Upper lobe of left lung (tissue), 6 donors: ENCODE measurements at places on chromosomes 16 and 17. TPM values are rescaled to one million over a fixed set of nuclear protein-coding genes. Genes with fewer than 3 reads are reported as not detected.

The CFAP97D1 gene
- not detected for total RNA-seq

GRCh38 chr17:57114085-57114673, 29.1 kb downstream of the AKAP1 start:
- H3K27me3 ChIP-seq = no peaks in the 10 kb centered on the region
- peak; percentile 44 for DNase-seq
- no peak overlapping the region for H3K27ac ChIP-seq
- H3K36me3 ChIP-seq = peaks cover 68% of the 10 kb centered on the region
- H3K4me1 ChIP-seq = peaks cover 6% of the 10 kb centered on the region
- no peak overlapping the region for H3K4me3 ChIP-seq

The SHISA9 gene
- total RNA-seq = 0.13 TPM

DNA sequence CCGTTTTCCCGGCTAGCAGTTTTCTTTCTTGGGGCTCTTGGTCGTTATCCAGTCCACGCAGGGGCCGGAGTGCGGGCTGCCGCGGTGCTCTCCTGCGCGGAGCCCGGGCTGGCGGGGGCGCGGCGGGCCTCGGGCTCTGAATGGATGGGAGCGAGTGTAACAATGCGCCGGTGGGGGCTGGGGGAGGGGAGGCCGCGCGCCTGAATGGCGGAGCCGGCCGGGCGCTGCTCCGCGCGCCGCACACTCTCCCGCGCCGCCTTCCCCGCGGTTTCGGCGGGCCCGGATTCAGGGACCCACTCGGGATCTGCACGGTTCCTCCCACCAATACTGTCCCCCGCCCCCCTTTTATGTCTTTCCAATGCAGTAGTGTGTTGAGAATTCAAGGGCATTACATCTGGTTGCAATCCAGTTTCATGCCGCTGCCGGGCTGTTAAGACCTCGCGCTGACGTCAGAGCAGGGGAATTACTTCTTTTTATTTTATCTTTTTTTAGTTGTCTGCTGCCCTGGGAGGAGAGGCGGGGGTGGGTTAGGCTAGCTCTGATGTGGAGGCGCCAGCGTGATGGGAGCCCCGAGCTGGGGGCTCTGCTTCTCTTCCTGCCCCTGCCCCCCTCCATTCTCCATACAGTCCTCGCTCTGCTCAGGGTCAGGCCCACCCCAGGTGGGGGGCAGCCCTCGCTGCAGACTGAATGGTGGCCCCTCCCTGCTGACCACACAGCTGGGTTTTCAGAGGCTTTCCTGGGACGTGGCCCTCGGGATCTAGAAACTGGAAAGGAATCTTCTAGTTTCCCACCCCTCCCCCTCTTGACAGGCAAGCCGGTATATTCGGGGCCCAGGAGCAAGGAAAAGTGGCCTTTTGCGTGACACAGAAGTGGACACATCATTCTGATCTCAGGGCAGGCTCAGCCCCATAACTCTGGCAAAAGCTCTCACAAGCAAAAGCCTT, 1.8 kb downstream of the RAI1 start:
- DNase-seq = peak; percentile 95
- peak overlapping the region; percentile 90 for H3K27ac ChIP-seq
- H3K4me1 ChIP-seq = peaks cover 43% of the 10 kb centered on the region
- H3K27me3 ChIP-seq = no peaks in the 10 kb centered on the region
- no peaks in the 10 kb centered on the region for H3K36me3 ChIP-seq
- peak overlapping the region; percentile 96 for H3K4me3 ChIP-seq

DNA sequence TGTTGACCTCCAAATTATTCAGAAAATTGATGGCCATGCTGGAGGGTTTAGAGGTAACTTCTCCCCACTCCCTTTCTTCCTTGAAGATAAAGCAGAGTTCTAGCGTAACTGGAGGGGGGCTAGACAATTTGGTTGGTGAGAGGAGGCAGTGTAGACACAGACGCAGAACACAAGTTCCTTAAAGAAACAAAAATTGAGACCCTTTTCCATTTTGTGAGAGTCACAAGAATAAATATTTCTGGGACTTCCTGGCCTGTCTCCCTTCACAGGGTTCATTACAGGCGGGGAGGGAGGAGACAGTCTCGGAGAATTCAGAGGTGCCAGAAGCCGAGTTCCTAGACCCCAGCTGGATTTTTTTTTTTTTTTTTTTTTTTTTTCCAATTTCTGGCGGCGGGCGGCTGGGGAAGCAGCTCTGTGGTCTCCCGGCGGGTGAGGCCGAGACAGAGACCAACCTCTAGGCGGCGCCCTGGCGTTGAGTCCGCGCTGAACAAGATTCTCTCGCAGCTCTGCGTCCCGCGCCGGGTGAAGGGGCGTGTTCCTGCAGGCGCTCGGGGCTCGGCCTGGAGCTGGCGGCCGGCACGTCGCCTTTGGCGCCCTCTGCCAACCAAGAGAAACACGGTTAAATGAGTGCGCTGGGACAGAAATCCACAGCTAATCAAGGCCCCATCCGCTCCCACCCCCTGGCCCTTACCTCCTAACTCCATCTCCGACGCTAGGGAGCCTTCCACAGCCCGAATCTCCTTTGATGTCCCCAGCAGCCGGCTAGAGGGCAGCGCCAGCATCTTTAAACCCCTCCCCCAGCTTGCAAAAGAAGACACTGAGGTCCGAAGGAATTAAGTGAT, 10.2 kb upstream of the HOXB9 start:
- peaks cover 76% of the 10 kb centered on the region for H3K27me3 ChIP-seq
- DNase-seq = peak; percentile 44
- H3K36me3 ChIP-seq = no peaks in the 10 kb centered on the region
- H3K4me1 ChIP-seq = peaks cover 3% of the 10 kb centered on the region
- no peak overlapping the region for H3K27ac ChIP-seq

DNA sequence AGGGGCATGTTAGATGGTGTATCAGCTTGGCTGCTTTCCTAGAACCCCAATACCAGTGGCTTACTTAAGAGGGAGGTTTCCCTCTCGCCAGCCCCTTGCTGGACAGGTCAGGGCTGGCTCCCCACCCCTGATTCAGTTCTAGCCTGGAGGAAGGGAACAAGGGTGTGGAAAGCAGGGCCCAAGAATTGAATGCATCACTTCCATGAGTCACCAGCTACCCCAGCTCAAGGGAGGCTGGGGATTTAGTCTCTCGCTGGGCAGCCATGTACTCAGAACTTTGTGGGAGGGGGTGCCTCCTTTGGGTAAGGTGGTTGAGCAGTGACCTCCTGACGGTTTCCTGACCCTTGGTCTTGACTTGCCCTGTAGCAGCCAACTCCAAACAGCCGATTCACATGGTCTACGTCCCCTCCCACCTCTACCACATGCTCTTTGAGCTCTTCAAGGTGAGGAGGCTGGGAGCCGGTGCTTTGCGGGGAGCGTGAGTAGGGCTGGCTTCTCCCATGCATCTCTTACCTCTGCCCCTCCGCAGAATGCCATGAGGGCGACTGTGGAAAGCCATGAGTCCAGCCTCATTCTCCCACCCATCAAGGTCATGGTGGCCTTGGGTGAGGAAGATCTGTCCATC, 12.8 kb downstream of the PDK2 start:
- no peak for DNase-seq
- no peak overlapping the region for H3K4me3 ChIP-seq
- peaks cover 9% of the 10 kb centered on the region for H3K36me3 ChIP-seq
- H3K4me1 ChIP-seq = peaks cover 21% of the 10 kb centered on the region
- H3K27me3 ChIP-seq = no peaks in the 10 kb centered on the region

DNA sequence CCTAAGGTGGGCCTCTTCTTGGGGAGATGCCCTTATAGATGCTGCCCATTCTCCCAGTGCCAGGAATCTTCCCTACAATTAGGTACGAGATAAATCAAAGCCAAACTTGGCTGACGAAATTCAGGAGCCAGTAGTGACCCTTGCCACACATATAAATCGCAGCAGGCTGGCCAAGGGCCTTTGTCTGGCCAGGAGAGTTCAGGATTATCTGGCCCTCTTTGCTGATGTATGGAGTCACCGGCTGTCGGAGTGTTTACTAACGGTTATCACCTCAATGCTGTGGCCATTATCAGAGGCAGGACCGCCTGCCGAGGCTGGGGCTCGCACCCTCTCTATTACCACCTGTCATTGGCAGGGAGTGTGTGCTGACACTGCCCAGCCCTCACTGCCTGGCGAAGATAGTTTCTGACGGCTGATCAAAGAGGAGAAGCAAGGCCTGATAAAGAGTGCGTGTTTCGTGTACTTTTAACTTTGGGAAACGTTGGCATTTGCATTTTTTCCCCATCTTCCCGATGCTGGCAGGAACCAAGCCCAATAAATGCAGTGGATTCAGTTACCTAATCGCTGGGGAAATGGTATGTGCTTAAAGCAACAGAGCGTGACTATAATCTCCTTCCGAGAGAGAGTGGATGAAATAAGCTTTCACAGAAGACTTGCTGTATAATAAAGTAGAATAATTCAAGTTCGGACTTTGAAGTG, 32.8 kb upstream of the TBX2 start:
- no peak for DNase-seq
- no peaks in the 10 kb centered on the region for H3K4me1 ChIP-seq
- no peaks in the 10 kb centered on the region for H3K36me3 ChIP-seq
- no peak overlapping the region for H3K4me3 ChIP-seq
- no peaks in the 10 kb centered on the region for H3K27me3 ChIP-seq
- H3K27ac ChIP-seq = no peak overlapping the region

The RHBDL3 gene
- not detected for total RNA-seq

DNA sequence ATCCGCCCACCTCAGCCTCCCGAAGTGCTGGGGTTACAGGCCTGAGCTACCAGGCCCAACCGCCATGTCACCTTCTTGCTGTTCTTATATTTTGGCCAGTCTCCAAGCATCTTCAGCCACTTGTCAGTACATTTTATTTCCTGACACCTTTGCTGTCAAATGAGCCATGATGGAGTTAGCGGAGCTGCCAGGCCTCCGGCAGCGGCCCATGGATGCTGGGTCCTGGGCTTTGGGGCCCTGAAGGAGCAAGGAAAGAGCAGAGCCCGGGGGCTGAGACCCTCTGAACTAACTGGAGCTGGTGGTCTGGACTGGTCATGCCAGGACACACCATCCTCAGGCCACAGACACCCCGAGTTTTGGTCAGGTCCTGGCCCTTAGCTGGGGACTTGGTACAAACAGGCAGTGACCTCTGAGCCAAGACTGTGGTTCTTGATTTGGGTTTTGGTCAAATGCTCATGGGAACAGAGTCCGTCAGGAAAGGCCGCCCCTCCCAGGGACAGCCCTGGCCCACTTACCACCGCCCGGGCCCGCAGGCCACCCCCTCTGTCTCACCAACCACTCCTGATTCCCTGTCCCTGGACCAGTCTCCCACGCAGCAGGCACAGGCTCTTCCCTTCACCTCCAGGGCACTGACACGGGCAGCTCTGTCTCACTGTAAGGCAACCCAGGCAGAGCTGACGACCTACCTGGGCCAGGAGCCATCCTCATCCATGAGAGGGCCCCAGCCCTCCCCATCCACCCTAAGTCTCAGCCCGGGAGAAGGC, 42.0 kb downstream of the TNFRSF13B start:
- H3K4me1 ChIP-seq = no peaks in the 10 kb centered on the region
- H3K27ac ChIP-seq = no peak overlapping the region
- DNase-seq = peak; percentile 19
- no peak overlapping the region for H3K4me3 ChIP-seq
- H3K27me3 ChIP-seq = no peaks in the 10 kb centered on the region
- no peaks in the 10 kb centered on the region for H3K36me3 ChIP-seq

GRCh38 chr16:10885246-10885645, 8.2 kb downstream of the CIITA start:
- H3K4me3 ChIP-seq = no peak overlapping the region
- H3K27me3 ChIP-seq = no peaks in the 10 kb centered on the region
- peaks cover 71% of the 10 kb centered on the region for H3K4me1 ChIP-seq
- H3K36me3 ChIP-seq = peaks cover 3% of the 10 kb centered on the region

- no peaks in the 10 kb centered on the region for H3K27me3 ChIP-seq
- no peak for DNase-seq
- H3K27ac ChIP-seq = no peak overlapping the region
- H3K4me1 ChIP-seq = no peaks in the 10 kb centered on the region
These were observed 76.5 kb downstream of the ARHGAP44 start for GRCh38 chr17:12865769-12866168.

DNA sequence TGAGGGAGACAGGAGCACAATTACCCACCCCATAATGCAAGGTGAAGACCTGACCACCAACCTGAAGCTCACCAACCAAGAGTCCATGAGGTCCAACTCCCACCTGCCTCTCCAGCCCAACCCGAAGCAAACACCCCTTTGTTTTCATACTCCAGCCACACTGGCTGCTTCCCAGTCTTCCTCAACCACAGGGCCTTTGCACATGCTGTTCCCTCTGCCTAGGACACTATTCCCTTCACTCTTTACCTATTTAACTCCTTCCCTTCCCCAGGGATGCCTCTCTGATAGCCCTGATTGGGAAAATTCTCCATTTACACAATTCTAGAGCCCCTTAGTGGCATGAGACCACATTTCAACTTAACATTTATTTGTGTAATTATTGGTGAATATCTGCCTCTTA, 86.0 kb downstream of the VAT1L start:
- no peak overlapping the region for H3K27ac ChIP-seq
- H3K4me3 ChIP-seq = no peak overlapping the region
- H3K27me3 ChIP-seq = no peaks in the 10 kb centered on the region
- no peak for DNase-seq
- H3K36me3 ChIP-seq = no peaks in the 10 kb centered on the region
- H3K4me1 ChIP-seq = no peaks in the 10 kb centered on the region

GRCh38 chr16:67372664-67373063, 20.6 kb downstream of the TPPP3 start:
- H3K4me1 ChIP-seq = no peaks in the 10 kb centered on the region
- no peak for DNase-seq
- no peak overlapping the region for H3K4me3 ChIP-seq

DNA sequence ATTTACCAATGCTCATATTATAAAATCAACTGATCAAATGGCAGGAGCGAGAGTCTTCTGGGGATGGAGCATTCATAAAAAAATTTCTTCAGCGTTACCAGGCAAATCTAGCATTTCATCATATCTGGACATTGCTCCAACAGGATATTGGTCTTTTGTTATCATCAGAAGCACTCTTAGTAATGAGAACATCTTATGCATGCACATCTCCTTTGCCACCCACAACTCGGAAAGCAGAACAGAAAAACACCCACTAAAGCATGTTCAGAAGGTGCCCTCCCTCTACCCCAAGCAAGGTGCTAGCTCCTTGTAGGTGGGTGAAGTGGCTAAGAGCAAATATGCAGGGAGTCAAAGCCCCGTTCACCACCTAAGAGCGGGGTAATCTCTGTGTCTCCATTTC, 18.9 kb downstream of the ARHGAP17 start:
- H3K4me1 ChIP-seq = peaks cover 21% of the 10 kb centered on the region
- no peak for DNase-seq
- no peaks in the 10 kb centered on the region for H3K27me3 ChIP-seq
- H3K36me3 ChIP-seq = no peaks in the 10 kb centered on the region
- no peak overlapping the region for H3K27ac ChIP-seq
- no peak overlapping the region for H3K4me3 ChIP-seq

- H3K4me1 ChIP-seq = no peaks in the 10 kb centered on the region
- H3K27me3 ChIP-seq = no peaks in the 10 kb centered on the region
- no peak overlapping the region for H3K4me3 ChIP-seq
- H3K27ac ChIP-seq = no peak overlapping the region
These were observed 53.0 kb downstream of the TMC6 start for GRCh38 chr17:78075545-78075944.

The KRTAP4-6 gene
- total RNA-seq = not detected

DNA sequence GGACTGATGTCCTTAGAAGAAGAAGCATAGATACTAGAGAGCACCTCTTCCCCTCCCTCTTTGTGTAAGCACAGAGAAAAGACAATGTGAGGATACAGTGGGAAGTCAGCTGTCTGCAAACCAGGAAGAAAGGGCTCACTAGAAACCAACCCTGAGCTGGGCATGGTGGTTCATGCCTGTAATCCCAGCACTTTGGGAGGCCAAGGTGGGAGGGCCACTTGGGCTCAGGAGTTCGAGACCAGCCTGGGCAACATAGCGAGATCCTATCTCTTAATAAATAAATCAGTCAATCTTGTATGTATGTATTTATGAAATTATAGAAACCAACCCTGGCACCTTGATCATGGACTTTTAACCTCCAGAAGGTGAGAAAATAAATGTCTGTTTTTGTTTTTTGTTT, 118.3 kb downstream of the NPIPB5 start:
- no peak overlapping the region for H3K4me3 ChIP-seq
- H3K27me3 ChIP-seq = no peaks in the 10 kb centered on the region
- no peak overlapping the region for H3K27ac ChIP-seq
- DNase-seq = no peak
- H3K36me3 ChIP-seq = no peaks in the 10 kb centered on the region

The BIRC5 gene
- 6.4 TPM for total RNA-seq
